Neural crest cell (in vitro differentiated cells): ENCODE measurements at places on chromosomes 3 and 15. TPM values are rescaled to one million over a fixed set of nuclear protein-coding genes. Genes with fewer than 3 reads are reported as not detected.

DNA sequence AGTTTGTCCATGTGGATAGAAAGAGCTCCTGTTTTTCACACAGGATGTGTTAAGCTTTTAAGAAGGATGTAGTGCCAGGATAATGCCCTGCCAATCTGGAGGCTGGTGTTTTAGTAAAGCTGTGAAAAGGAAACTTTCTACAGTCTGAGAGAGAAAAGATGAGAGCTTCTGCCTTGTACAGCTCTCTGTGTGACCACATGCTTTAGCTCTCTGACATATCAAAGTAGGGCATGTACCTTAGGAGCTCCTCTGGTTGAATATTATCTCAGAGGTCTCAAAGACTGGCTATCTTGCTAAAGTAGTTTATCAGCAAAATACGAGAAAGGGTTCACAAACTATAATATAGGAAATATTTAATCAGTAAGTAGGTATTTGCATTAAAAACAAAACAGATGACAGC is 30.4 kb downstream of the CDIN1 start:
- H3K36me3 ChIP-seq, result no peaks in the 10 kb centered on the region
- peaks cover 5% of the 10 kb centered on the region for H3K4me1 ChIP-seq
- DNase-seq, result no peak
- no peak overlapping the region for H3K4me3 ChIP-seq

GRCh38 chr15:43361313-43361903 is 9.4 kb downstream of the ZSCAN29 start:
- H3K27ac ChIP-seq, result no peak overlapping the region
- H3K4me1 ChIP-seq, result peaks cover 9% of the 10 kb centered on the region
- DNase-seq, result no peak
- peaks cover 82% of the 10 kb centered on the region for H3K36me3 ChIP-seq

- H3K36me3 ChIP-seq, result peaks cover 4% of the 10 kb centered on the region
- no peak overlapping the region for H3K4me3 ChIP-seq
- no peak for DNase-seq
- H3K27me3 ChIP-seq, result no peaks in the 10 kb centered on the region
- peaks cover 22% of the 10 kb centered on the region for H3K4me1 ChIP-seq
- no peak overlapping the region for H3K27ac ChIP-seq
These were observed 12.8 kb downstream of the WDR48 start for GRCh38 chr3:39064646-39065045.

- H3K36me3 ChIP-seq, result no peaks in the 10 kb centered on the region
- no peak overlapping the region for H3K27ac ChIP-seq
- peak overlapping the region; percentile 64 for H3K4me3 ChIP-seq
- H3K27me3 ChIP-seq, result peaks cover 5% of the 10 kb centered on the region
- H3K4me1 ChIP-seq, result peaks cover 20% of the 10 kb centered on the region
These were observed 3.1 kb upstream of the CD276 start for GRCh38 chr15:73681063-73681462.

RTP1 gene
- total RNA-seq, result not detected in 2 replicates

RFTN1 gene
- total RNA-seq, result 1.9 and 2.0 TPM in 2 replicates
